ENCODE measurements at places on chromosomes 7 and 10.

DNA sequence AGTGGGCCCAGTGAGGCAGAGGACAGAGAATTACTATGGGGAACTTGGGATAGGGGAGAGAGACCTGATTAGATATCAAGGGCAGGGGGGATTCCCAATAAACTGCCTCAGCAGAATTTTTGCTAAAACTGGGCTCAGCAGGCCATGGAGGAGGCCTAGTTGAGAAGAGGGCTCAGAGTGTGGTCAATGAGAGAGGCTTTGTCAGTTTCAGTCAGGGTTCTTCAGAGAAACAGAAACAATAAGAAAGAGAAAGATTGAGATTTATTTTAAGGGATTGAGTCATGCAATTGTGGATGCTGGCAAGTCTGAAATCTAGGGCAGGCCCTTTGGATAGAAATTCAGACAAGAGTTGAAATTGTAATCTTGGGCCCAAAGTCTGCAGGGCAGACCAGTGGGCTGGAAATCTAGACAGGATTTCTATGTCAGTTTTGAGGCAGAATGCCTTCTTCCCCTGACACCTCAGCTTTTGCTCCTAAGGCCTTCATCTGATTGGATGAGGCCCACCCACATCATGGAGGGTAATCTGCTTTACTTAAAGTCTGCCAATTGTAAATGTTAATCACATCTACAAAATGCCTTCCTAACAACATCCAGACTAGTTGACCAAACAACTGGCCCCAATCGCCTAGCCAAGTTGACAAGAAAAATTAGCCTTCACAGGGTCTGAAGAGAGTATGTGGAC lies 33.5 kb upstream of the CCSER2 start:
- no peak for DNase-seq

DNA sequence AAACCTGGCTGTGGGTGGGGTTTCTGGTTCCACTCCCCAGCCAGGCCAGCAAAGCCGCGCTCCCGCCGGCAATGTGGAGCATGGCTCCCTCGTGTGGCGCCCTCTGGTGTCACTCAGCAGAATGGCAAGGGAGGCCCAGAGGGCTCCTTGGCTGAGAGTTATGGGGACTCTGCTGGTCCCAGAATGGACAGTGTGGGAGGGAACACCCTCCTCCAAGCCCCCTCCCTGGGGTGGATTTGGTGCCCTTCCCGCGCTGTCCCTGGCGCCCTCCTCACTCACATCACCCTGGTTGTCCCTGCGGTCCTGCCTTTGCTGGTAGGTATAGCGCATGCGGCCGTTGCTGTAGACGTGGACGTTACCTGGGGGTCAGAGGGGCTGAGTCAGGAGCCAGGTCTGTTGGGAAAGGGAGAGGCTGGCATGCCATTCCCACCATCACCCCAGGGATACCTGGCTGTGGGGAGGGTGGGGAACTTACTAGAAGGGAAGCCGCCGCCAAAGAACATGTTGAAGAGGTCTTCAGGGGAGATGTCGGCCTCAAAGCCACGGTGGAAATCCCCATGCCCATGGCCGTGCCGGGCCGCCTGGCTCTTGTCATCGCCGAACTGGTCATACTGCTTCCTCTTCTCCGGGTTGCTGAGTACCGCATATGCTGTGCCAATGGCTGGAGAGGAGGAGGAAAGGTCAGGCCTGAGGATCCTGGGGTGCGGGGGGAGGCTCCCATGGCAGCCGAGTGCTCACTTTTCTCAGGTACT lies 14.0 kb downstream of the DNAJB12 start:
- DNase-seq, result peak; percentile 54

- DNase-seq, result no peak
Observed at GRCh38 chr7:153401795-153402720, 642.5 kb downstream of the ACTR3B start.

DNA sequence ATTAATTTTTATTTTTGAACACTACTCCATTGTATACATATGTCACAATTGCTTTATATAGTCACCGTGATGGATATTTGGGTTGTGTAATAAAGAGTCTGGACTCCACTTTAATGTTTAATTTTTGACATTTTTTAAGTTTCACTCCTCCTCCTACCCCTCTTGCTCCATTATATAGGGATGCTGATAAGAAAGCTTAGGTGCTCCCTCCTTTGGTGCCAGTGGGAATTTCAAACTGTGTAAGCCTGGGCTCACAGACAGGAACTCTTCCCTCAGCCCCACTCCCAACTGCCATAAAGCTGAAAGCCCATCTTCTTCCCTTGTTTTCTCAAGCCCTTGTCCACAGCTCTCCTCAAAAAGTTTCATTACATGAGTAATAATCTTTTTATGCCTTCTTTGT lies 47.6 kb downstream of the TWIST1 start:
- peak; percentile 26 for DNase-seq

GRCh38 chr7:99155211-99155610 lies 11.3 kb upstream of the SMURF1 start:
- no peak for DNase-seq

GRCh38 chr7:102875700-102876295 lies 37.0 kb upstream of the LRRC17 start:
- DNase-seq, result peak; percentile 99
